ENCODE measurements at places on chromosomes 6 and 20.

DNA sequence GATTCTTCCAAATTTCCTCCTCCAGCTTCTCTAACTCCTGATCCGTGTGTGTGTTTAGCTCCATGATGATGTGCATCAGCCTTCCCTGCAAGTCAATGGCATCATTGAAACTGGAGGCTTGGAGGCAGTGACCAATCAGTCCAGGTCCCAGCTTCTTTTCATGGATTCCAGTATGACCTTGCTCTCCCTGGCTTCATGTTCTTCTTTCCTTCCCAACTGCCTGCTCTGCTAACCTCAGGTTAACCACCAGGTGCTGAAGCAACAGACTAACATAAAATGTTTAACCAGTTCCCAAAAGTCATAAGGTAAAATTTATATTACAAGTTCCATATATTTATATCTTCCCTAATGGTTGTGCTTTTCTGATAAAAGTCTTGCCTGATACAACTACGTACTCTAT, 512.8 kb upstream of the EPHA7 start:
- no peak for DNase-seq

GRCh38 chr20:51696304-51697071, 71.7 kb downstream of the ATP9A start:
- no peak for DNase-seq

- DNase-seq, result no peak
These were observed 7.6 kb upstream of the SYNDIG1 start for GRCh38 chr20:24461848-24462247.

DNA sequence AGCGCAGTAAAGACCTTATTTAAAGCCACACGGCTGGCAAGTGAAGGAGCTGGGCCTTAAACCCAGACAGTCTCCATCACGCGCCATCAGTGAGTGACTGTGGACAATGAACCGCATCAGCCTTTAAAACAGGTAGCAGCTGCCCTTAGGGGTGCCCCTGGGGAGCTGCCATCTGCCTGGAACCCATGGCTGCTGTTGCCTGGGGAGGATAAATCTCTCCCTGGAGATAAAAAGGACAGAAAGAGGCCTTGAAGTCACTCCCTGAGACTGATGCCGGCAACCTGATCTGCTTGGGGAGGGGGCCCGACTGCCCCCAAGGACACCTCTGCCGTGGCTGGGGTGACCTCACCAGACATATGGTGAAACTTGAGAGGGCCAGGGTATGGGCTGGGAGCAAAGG, 73.5 kb downstream of the PREX1 start:
- no peak for DNase-seq

All from adrenal gland (tissue), 19 donors.